T-cell (primary cell): ENCODE measurements at places on chromosomes 6 and 20. TPM values are rescaled to one million over a fixed set of nuclear protein-coding genes. Genes with fewer than 3 reads are reported as not detected.

- no peaks in the 10 kb centered on the region for H3K36me3 ChIP-seq
- no peaks in the 10 kb centered on the region for H3K27me3 ChIP-seq
- no peak overlapping the region for H3K27ac ChIP-seq
These were observed 236.1 kb downstream of the PACRG start for GRCh38 chr6:162963861-162964260.

DNA sequence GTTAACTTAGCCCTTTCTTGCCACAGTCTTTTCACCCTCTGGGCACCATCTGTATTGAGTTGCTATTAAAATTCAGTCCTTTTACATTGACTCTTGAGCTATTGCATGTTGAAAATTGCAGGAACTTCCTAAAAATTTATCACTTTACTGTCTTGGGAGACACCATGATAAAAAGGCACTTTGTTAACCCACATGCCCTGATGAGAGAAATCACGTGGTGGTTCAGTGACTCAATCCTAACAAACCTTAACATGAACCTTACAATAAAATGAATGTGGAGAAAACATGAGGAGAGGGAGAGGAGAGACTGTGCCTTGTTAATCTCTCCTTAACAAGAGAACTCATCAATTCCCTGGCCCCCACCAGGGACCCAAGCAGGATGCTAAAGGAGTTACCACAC, 30.8 kb downstream of the GSTA4 start:
- no peak for DNase-seq
- no peaks in the 10 kb centered on the region for H3K4me1 ChIP-seq
- H3K4me3 ChIP-seq = no peak overlapping the region
- no peak overlapping the region for H3K27ac ChIP-seq

DNA sequence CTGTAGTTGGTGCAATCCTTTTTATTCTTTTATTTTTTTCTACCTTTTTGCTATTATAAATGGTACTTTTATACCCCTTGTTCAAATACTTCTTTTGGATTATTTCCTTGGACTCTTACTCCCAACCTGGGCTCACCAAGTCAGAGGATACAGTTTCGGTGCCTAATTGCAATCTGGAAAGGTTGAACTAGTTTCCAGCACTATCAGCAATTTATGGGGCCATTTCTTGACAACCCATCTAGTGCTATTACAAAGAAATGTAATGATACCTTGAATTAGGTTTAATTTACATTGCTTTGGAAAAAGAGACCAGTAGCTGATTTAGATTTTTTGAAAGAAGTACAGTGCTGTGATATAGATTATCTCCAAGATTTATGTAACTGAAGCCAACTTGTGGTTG, 5.2 kb downstream of the PTPRA start:
- no peak for DNase-seq
- no peaks in the 10 kb centered on the region for H3K27me3 ChIP-seq
- H3K4me1 ChIP-seq = peaks cover 32% of the 10 kb centered on the region
- peaks cover 5% of the 10 kb centered on the region for H3K36me3 ChIP-seq

KCNG1 gene
- total RNA-seq = not detected

LHFPL5 gene
- not detected for total RNA-seq
